ENCODE measurements at places on chromosomes 2 and 18.

GRCh38 chr18:69257861-69258458 is 142.7 kb upstream of the DOK6 start:
- no peak for DNase-seq

GRCh38 chr2:237695201-237695780 is 67.9 kb downstream of the LRRFIP1 start:
- DNase-seq = no peak

GRCh38 chr2:218895759-218896500 is 15.3 kb downstream of the WNT10A start:
- DNase-seq = no peak

DNA sequence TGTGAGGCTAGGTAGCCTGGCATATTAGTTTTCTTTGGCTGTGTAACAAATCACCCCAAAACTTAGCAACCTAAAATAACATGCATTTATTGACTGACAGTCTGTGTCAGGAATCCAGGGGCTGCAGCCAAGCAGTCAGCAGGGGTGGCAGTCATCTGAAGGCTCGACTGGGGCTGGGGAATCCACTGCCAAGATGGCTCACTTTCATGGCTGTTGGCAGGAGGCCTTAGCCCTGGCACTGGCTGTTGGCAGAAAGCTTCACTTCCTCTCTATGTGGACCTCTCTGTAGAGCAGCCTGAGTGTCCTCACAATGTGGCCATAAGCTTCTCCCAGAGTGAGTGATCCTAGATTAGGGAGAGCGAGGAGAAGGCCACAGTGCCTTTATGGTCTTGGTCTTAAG is 78.0 kb downstream of the LTBP1 start:
- DNase-seq = no peak

- DNase-seq = no peak
Observed at GRCh38 chr2:99695944-99696253, 206.1 kb upstream of the REV1 start.

- DNase-seq = no peak
Observed at GRCh38 chr2:25201794-25202193, 33.4 kb upstream of the POMC start.

DNA sequence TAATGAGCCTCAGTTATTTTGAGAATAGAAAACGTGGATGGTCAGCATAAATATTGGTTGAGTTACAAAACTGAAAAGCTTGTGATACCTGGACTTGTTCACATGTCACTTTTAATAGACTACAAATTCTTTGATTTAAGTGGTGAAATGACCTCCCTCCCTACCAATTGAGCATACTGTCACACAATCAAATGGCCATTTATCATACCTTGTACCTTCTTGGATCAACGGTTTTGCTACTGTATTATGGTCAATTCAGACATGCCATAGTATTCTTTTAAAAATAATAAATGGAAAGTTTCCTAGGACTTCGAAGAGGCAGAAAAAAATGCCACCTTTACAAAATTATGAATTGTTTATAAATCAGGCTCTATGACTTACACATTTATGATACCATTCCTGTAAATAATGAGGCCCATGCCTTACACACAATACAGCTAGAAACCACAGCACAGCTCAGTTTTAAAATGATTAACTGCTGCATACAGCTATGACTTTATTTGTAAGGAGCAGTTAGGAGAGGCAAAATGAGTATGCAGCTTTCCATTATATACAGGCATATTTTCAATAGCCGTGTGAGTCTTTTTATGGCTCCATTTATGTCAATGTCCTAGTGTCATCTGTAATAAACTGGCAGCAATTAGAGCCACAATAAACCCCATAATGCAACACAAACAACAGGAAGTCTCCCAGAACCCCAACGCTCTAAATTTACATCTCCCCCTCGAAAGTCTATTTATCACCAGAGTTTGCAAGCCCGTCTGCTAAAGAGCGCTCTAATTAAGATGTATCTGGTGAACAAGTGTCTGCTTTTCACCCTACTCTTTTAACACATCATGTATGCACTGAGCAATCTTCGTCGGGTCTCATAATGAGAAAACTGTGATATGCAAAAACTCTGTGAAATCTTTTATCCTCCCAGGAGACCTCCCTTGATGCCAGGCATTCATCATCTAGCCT is 176.1 kb downstream of the ZNF521 start:
- no peak for DNase-seq

DNA sequence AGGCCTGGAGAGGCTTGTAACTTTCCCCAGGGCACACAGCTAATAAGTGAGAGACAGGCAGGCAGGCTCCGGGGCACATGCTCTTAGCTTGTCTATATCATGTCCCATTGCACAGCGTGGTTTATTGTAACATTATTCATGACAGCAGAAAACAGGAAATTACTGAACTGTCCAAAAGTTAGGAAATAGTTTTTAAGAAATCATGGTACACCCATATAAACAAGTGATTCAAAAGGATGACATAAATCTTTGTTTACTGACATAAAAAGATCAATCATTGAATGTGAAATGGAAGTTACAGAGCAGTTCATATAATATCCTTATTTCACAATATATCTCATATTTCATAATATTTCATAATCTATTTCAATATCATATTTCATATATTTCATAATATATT is 34.3 kb upstream of the TXNDC2 start:
- no peak for DNase-seq

DNA sequence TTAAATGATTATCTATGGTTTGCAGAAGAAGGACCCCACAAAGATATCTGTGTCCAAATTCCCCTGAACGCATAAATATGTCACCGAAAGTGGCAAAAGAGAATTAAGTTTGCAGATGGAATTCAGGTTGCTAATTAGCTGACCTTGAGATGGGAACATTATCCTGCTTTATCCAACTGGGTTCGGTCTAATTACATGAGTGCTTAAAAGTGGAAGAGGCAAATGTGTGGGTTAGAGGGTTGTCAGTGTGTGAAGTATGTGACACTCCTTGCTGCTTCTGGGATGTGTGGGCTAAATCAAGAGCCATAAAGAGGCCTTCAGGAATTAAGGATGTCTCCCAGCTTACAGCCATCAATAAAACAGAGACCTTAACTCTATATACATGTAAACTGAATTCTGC is 53.5 kb downstream of the CDH19 start:
- DNase-seq = no peak

DNA sequence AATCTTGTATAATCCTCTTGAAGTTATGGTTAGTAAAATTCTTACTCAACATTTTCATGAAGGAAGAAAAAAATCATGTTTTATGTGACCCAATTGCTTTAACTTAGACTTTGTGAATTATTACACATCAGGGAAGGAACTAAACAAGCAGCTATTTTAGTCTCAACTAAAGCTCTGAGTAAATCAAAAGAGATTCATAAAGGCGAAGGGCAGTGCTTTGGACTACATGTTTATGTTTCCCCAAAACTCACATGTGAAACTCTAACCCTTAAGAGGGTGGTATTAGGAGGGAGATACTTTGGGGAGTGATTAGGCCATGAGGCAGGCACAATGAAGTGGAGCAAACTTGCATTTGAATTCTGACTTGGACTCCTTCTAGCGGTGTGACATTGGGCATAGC is 283.7 kb upstream of the POU3F3 start:
- DNase-seq = no peak

DNA sequence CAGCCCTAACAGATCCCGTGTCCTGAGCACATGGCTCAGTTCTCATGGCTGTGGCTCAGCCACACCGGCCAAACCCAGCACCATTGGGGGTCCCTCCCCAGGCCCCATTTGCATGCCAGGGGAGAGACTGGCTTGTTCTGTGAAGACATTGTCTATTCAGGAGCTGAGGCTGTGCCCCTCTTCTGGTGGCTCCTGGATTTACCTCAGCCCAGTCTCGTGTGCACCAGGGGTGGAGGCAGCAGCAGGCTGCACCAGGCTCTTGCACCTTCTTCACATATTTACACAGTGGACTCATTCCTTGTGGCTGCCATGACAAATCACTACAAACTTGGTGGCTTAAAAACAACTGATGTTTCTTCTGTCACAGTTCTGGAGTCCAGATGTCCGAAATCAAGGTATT is 92.4 kb upstream of the ITGA6 start:
- DNase-seq = no peak

- DNase-seq = no peak
Observed at GRCh38 chr2:34810456-34810855, 1211.4 kb upstream of the FAM98A start.

DNA sequence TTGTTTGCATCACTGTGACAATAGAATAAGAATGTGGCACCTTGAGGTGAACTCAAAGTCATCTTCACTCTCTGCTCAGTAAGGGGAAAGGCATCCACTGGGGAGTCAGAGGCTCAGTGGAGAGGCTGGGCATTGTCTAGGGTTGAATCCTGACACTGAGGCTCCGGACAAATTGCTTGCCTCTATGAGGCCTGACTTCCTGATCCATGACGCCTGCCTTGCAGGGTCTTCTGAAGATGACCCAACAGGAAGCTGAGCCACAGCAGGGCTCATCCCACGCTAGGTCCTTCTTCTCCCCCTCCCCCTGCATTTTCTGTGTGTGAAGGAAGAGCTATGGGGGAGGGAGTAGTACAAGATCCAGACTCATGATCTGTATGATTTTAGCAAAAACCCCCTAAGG is 265.1 kb downstream of the SH3BP4 start:
- no peak for DNase-seq

DNA sequence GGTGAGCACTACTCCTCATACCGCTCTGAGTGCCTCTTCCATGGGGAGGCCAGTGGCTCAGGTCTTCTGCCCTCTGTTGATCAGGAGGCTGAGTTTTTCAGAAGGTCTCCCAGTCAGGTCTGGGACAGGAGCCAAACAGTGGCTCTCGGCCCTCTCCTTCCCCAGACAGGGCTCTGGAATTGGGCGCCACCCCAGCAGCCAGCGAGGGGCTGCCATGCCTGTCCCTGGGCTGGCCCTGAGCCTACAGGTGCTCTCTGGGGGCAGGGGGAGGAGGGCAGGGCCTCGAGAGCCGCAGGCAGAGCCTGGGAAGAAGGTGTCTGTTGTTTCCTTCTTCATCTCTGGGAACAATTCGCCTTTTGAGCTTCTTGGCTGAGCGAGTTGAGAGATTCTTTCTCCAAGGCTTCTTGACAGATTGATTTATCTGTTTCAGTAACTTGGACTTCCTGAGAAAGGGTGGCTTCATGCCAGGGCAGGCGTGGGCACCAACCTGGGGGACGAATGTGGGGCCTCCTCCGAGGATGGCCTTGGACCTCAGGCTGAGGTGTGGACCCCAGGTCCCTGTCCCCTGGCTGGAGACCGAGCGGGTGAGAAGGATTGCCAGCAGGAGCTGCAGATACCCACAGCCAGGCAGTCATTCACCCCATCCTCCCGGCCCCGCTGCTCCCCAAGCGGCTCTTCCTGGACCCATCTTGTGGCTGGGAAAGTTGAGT is 64.7 kb upstream of the GLI2 start:
- no peak for DNase-seq

- DNase-seq = no peak
Observed at GRCh38 chr2:45699032-45699658, 47.7 kb downstream of the PRKCE start.

DNA sequence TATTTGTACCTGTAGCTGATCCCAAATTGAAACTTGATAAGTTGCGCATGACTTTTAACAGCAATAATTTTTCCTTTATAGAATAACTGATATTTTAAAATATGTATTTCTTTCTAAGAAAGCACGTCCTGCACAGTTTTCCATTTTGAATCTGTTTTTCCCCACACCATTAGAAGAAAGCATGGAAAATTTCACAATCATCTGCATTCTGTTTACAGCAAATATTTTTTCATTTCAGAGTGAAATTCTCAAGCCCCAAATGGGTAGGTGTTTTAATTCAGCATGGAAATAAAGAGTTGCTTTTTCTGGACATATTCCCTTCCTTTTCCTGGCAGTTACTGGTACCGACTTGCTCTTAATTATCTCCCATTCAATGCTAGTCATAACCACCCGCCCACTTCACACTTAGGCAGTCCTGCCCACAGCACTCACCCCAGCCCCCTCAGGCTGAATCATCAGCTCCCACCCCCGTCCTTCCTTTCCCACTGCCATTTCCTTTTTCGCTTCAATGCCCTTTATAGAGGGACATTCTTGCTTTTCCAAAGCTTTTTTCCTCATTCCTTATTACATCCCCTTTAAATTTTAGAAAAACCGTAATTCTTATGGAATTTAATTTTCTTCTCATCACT is 89.2 kb upstream of the GLS start:
- DNase-seq = no peak

DNA sequence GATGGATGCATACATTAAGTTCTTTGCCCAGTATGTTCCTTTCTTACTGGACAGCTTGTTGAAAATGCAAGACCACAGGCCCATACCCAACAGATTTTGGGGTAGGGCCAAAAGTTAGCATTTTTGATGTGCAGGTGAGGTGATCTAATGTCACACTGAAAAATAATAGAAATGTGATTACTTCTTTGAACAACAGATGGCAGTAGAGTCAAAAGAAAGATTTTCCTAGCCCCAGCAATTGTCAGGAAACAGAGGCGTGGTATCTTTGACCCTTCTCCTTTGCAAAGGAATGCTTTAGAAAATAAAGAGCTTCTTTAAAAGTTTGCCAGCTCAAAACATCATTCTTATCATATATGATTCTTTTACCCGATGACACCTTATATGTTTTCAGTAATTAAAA is 343.6 kb upstream of the SYT4 start:
- no peak for DNase-seq

DNA sequence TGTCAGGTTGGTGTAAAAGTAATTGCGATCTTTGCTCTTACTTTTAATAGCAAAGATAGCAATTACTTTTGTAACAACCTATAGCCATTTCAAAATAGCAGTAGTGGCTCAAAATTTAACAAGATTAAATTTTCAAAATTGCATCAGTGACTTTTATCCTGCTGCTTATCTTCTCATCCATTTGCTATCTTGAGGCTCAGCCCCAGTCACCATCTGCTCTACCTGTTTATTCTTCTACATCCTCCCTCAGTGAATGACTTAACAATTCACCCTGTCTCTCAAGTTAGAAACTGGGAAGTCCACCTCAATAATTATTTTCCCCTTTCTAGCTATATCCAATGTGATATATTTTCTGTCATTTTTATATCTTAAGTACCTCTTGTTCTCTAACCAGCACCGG is 148.6 kb upstream of the ZNF804A start:
- DNase-seq = no peak

DNA sequence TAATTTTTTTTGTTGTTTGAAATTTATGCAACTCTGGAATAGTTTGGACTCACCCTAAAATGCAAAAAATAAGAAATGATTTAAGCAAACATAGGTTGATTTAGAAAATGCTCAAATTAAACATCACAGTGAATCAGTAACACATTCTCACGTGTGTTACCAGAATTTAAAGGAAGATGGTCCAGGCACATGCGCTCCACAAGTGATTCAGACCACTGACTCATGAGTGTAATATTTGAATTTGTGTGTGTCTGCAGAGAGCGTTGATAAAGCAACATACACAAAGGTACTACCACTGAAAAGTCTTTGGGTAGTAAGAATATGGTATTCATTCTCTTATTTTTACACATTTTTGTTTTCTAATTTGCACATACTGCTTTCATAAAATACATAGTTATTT is 7.9 kb downstream of the SS18 start:
- DNase-seq = no peak

GRCh38 chr2:109126501-109126860 is 2.5 kb upstream of the SH3RF3 start:
- DNase-seq = no peak

All from activated CD8-positive, alpha-beta memory T cell treated with anti-CD3 and anti-CD28 coated beads for 48 hours (primary cell).